ENCODE measurements at places on chromosomes 7 and 10.

GRCh38 chr10:13080643-13081042 is 19.3 kb upstream of the OPTN start:
- no peak for DNase-seq

DNA sequence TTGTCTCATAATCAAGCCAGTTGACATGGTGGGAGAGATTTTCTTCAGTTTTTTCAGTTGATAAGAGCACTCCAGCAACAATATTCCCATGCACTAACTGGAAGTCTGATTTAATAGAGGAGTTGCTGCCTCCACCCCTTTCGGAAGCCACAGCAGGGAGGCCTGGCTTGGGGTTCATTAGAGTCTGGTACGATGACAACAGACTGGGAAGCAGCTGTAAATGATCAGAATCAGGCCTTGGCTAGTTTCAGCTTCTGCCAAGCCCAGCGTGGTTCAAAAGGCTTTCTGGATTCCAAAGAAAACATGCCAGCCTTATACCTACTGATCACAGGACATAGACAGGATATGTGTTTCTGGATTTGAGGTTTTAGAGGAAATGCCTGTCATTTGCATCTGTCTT is 274.0 kb downstream of the CSTF2T start:
- DNase-seq = no peak

DNA sequence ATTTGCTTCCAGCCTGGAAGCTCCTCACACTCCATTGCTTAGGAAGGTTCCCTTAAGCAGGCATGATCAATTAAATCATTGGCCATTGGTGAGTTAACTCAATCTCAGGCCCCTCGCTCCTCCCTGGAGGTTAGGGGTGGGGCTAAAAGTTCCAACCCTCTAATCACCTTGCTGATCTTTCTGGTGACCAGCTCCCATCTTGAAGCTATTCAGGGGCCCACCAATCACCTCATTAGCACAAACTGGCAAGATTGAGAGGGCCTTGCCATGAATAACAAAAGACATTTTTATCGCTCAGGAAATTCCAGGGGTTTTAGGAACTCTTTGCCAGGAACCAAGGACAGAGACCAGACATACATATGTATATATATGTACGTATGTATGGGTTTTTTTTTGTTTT is 58.4 kb downstream of the AGK start:
- DNase-seq = no peak

DNA sequence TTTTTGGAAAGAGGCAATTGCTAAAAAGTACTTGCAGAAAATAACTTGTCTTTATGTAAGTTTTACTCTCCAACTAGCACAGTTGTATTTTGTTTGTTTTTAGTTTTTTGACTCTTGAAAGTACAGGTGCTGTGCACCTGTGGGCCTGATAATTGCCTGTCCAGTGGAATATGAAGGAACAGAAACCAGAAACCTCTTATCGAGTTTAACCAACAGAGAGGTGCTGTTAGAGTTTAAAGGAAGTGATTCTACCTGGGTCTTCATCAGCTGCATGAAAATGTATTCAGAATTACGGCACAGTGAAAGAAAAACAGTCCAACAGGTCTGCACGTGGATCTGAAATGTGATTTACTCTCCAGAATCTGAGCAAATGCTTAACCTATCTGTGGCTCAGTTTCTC is 326.6 kb upstream of the POM121L12 start:
- DNase-seq = no peak

DNA sequence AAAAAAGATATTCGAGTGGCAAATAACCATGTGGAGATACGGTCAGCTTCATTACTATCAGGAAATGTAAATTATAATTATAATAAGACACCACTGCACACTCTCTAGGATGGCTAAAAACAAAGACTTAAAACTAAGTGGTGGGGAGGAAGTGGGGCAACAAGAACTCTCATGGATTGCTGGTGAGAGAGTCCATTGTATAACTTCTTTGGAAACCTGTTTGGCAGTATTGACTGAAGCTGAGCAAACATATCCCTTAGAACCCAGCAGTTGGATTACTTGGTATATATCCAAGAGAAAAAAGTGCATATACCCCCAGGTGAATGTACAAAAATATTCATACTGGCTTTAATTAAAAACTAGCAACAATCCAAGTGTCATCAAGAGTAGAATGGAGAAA is 133.7 kb upstream of the CTBP2 start:
- no peak for DNase-seq

- DNase-seq = no peak
These were observed 32.9 kb downstream of the ABLIM1 start for GRCh38 chr10:114624951-114625780.

- no peak for DNase-seq
These were observed 145.3 kb downstream of the GLI3 start for GRCh38 chr7:42091461-42092291.

DNA sequence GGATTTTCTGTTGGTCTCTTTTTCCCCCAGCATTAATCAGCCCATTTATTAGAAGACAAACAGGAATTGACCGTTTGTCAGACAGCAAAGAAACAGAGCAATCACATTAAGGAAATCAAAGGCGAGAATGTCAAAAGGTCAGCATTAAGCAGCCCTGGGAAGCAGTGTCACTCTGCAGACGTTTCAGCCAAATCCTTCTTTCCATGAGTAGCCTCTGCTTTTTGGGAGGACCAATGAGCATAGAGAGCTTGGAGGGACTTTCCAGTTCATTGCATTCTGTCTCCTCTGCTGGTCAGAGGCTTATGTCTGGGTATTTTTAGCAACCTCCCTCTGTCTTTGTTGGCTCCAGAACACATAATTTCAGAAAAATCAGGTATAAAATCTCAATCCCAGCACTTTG is 481.4 kb downstream of the GALNT17 start:
- DNase-seq = no peak
